ENCODE measurements at places on chromosomes 2 and 18.

DNA sequence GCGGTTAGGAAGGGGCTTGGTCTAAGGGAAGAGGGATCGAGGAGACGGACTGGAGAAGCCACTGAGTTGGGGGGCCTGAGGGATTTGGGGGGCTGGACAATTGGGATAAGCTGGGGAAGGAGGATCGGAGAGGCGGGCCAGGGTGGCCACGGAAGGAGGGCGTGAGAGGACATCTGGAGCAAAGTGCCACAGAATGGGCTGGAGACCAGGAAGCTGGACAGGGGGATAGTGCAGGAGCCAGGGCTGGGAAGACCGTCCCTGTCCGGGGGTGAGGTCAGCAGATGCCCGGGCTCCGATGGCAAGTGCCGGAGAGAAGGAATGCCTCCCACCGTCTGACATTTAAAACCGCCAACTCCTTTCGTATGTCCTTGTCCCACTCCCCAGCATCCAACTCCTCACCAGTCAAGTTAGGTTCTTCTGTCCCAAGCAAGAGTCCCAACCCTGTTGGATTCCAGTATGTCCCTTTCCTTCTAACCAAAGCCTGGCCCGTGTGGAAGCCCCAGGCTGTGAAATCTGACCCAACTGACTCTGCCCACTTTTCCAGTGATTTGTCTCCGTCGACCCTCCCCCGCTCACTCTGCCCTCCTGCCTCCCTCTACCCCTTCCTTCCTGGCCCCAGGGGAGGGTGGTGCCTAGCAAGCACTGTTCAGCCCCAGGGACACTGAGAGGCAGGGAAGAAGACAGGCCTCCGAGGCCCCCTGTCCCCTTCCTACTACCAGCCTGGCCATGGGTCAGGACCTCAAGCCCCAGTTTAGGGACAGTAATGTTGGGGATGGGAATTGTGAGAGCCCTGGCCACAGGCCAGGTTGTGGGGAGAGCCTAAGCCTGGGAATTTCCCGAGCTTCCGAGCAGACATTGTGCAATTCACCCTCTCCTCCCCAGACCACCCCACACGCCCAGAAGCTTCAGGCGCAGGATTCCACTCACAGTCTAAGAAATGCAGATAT, 31.5 kb upstream of the TMBIM1 start:
- DNase-seq, result peak; percentile 44

- no peak for DNase-seq
Measured at GRCh38 chr2:36245651-36246050, 109.9 kb upstream of the CRIM1 start.

DNA sequence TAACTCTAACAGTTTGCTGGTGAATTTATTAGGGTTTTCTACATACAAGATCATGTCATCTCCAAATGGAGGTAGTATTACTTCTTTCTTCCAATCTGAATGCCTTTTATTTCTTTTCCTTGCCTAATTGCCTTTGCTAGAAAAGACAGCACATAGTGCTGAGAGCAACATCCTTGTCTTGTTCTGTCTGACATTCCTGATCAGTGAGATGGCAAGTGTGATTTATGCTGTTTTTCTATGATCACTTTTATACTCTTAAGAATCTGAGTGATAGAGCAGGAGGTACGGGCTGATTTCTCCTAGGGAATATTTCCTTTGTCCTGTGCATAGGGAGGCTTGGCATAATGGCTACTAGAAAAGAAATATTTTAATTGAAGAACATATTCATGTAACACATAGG, 17.3 kb downstream of the LYPD6B start:
- DNase-seq, result no peak

DNA sequence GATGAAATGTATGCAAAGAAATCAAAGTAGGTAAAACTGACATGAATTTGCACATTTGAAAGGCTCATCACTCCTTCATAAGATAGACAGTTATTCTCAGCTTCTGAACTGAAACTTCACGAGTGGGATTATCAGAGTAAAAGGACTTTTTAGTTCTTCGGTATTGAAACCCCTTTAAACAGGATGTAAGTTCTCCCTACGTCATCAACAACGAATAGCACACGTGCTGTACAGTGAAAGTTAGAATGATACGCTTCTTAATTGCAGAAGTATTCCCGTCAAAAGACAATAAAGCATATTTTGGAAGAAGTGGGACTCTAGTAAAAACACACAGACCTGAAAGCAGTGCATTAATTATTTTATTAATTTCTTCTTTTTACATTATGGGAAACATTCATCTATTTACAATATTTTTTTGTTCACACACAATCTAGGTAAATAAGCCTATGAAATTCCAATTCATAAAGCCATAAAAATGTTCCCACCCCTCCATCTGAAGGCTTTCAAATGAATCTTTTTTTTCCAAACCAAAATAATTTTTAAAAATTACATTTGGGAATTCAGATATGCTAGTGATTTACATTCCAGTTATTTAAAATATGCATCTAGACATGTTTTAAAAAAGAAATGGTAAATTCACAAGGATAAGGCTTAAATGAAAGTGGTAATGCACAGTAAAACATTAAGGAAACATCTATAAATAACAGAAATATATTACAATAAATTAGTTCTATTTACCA, 45.9 kb downstream of the TGIF1 start:
- DNase-seq, result no peak

DNA sequence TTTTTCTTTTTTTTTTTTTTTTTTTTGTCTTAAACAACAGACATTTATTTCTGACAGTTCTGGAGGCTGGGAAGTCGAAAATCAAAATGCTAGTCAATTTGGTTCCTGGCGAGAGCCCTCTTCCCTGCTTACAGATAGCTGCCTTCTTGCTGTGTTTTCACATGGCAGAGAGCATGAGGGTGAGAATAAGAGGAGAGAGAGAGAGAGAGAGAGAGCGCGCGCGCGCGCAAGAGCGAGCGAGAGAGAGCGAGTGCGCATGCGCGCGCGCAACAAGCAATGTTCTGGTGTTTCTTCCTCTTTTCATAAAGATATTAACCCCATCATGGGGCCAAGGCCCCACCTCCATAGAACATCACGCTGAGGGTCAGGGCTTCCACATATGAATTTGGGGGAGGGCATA, 20.9 kb downstream of the MTCL1 start:
- DNase-seq, result no peak

GRCh38 chr18:23867006-23867405, 147.5 kb upstream of the TTC39C start:
- no peak for DNase-seq

DNA sequence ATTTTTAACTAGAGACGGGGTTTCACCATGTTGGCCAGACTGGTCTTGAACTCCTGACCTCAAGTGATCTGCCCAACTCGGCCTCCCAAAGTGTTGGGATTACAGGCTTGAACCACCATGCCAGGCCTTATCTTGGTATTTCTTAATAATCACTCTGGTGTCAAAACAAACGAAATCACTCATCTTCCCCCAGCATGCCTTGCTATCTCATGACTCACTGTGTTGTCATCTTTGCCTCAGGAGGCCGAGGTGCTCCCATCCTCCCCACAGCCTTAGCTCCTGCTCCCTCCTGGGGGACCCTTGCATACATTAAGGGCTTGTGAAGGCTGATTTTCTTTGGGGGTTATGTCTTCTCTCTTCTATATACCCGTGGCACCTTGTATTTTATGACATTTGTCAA, 250.1 kb upstream of the DPP10 start:
- DNase-seq, result peak; percentile 25

- no peak for DNase-seq
Measured at GRCh38 chr2:227351639-227352038, 26.6 kb downstream of the MFF start.

GRCh38 chr2:127655209-127656073, 9.5 kb downstream of the GPR17 start:
- no peak for DNase-seq

GRCh38 chr2:52220393-52220792, 1188.5 kb upstream of the NRXN1 start:
- no peak for DNase-seq

DNA sequence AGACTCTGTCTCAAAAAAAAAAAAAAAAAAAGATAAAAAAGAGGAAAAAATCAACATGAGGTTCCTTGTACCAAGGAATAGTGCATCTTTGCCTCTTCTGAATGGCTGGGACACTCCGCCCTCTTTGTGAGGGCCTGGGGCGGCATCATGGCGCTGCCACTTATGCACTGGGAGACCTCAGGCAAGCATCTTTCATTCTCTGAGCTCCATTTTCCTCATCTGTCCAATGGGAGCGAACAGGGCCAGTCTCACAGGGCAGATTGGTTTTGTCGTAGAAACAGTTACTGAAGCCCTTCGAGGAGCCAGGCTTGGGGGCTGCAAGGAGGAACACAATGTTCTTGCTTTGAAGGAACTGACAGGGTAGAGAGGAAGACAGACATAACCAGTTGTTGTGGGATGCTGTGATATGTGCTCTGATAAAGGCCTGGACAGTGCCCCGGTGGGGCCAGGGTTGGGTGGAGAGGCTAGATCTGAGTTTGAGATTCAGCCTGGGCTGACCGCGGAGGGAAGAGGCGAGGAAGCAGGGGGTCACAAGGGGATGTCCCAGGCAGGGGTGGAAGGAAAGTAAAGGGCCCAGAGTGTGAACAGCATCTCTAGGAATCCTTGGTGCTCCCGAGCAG, 14.1 kb downstream of the ZFP36L2 start:
- no peak for DNase-seq

DNA sequence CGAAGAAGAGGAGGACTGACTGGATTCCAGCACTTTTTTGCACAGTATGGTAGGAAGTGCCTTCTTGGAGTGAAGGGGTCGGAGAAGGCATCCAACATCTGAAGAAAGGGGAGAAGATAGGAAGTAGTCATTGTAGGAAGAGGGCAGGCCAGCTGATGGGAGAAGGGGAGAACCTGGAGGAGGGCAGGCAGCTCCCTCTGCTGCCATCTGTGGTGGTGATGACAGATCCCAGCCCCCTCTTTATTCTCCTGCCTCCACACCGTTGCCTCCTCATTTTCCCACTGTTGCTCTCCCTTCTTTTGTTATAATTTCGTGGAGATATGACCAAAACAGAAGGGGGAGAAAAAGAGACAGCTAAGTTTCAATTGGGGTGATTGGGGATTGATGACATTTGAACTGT, 2.9 kb upstream of the SCYGR2 start:
- DNase-seq, result no peak

DNA sequence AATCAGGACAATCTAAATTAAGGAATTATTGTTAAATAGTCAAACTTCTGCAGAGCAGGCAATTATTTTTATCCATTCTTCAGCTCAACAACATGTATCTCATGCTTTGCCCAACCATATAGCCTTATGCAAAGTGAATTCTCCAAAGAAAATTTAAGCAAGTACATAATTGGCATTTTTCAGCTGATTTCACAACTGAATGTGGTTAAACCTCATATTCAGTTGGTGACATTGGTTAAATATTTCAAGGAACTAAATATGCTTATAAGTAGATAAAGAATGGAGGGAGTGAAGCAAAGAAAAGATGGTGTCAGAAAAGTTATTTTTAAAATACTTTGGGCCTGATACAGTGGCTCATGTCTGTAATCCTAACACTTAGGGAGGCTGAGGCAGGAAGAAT, 816.2 kb downstream of the NRXN1 start:
- no peak for DNase-seq

- no peak for DNase-seq
Measured at GRCh38 chr2:180002198-180002770, 4.8 kb downstream of the CWC22 start.

- DNase-seq, result peak; percentile 97
Measured at GRCh38 chr2:39492095-39492590, 55.1 kb upstream of the MAP4K3 start.

DNA sequence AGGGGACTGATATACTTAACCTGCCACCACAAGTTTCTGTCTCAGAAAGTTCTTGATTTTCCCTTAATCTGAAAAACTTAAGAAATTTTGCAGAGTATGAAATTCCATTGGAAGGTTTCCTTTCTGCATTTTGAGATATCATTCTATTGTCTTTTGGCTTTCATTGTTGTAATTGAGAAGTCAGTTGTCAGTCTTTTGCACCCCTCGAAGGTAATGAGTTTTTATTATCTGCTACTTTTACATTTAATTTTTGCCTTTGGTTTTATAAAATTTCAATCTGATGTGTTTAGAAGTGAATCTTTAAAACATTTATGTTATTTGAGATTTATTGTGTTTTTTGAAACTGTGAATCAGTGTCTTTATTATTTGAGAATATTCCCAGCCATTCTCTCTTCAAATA, 4.8 kb upstream of the IL36A start:
- DNase-seq, result no peak

GRCh38 chr18:38526922-38527321, 961.3 kb upstream of the CELF4 start:
- DNase-seq, result peak; percentile 57

- no peak for DNase-seq
Measured at GRCh38 chr2:237570776-237571335, 4.5 kb downstream of the PRLH start.

GRCh38 chr2:180505203-180505602, 475.2 kb upstream of the UBE2E3 start:
- DNase-seq, result no peak

DNA sequence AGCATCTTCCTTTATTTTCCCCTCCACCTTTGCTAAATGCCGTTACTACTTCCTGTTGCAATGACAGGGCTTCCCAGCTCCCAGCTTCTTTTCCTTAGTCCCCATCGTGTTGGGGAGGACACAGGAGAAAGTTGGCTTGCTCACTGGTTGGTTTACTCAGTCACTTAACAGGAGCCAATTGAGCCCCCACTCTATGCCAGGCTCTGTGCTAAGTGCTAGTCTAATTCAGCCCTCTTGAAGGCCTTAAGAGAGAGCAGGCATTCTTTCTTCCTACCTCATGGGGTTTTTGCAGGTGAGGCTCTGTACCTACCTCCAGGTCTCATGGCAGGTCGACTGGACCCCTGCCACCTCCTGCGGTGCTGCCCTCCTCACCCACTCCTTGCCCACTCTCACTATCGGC, 20.1 kb downstream of the TANC1 start:
- DNase-seq, result no peak

DNA sequence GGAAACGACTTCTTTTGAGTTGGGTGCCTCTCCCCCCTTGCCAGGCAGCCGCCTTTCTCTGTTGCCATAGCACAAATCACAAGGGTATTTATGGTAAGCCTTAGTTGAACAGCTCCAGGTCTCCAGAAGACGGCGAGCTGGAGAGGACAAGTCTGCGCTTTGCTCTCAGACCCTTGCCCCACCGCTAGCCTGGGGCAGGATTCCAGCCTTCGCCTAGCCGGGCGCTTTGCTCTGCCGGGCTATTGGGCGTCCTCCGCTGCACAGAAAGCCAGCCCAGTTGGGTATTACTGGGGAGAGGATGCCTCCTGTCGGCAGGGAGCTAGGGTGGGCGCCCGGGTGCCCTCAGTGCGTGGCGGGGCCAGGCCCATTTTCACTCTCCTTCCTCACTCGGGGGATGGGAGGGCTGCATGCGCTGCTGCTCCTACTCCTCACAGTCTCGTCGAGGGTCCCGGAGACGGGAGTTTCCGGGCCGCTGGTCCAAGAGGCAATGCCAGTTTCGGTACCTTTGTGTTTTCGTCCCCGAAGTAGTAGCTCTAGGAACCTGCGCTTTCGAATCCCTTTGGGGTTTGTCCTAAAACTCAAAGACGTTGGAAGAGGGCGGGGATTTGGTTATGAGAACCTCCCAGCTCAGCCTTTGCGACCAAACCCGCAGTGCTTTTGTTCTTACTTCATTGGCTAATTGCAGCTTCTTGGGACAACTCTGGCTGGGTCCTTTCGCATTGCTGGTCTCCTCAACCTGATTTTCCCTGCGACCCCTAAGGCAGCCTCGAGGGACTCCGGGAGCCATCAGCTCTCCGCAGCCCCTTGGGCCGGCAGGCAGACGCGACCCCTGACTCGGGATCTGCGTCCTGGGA, 3.6 kb upstream of the DLX2 start:
- no peak for DNase-seq

Measured in mammary epithelial cell (primary cell).